Right atrium auricular region (tissue), 2 donors: ENCODE measurements at places on chromosomes 5 and 9. TPM values are rescaled to one million over a fixed set of nuclear protein-coding genes. Genes with fewer than 3 reads are reported as not detected.

STK32A gene
- 0.39 TPM for total RNA-seq

SETD9 gene
- total RNA-seq = 11.8 TPM

PHF24 gene
- not detected for total RNA-seq

ENHO gene
- not detected for total RNA-seq

CEP120 gene
- 11.1 TPM for total RNA-seq

NUTM2F gene
- total RNA-seq = not detected

ZNF462 gene
- total RNA-seq = 30.5 TPM

DEPDC1B gene
- 0.16 TPM for total RNA-seq
